AG04450 (cell line): ENCODE measurements at places on chromosomes 3 and 15.

DNA sequence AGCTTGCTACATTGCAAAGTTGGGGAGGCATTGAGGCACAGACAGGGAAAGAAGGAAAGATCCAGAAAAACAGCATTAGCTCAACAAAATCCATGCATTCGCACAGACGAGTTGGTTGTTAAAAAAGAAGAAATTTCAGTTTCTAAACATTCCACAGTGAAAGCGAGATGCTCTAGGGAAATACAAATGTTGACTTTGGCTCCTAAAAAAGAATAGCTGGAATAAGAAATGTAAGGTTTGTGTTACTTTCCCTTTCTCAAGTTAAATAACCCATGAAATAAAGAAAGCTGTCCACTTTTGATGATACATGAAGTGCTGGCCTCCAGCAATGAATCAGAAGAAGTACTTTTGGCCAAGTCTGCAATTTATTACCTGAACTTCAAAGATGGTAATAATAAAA is 465.1 kb downstream of the ERC2 start:
- DNase-seq = no peak

DNA sequence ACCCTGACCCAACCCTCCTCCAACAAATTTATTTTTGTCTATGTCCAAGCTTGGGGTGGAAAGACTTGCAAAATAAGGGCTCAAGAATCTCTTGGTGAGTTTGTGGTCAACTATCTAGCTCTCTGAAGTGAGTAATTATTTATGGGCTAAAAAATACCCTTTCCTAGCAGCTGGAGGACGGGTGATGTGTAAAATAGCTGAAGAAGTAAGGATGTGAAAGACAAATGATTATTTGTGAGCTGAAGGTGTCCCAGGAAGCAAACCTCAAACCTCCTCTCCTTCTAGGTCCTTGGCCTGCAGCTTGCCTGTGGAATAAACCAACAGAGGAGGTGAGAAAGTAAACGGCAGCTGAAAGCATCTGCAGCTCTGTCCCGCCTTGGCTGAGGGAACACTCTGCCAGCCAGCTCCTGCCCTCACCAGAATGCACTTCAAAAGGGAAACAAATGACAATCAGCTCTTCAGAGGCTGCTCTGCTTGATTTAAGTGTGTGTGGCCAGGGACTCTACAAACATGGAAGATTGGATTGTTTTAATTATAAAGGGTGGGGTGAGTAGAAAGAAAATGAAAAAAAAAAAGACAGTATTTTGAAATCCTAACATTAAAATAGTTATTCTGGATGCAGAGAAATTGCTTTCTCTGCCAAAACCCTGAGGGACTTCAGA is 60.3 kb downstream of the TM4SF4 start:
- DNase-seq = no peak

DNA sequence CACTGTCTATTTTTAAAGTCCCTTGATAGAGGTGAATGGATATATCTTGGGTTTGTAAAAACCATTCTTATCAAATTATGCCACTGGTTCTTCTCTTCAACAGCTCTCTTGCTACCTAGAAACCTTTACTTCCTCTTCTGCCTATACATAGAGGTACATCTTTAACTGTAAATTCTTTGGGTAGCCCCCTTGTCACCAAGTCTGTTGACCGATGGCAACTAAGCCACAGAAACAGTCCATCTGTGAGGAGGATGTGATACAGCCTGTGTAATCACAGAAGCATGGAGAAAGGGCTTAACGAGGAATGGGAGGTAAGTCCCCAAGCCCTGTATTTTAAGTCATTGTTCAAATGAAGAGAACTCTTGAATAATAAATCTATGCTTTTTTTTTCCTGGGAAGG is 246.5 kb upstream of the MDFIC2 start:
- DNase-seq = no peak

- no peak for DNase-seq
Measured at GRCh38 chr3:129240436-129240835, 9.0 kb upstream of the COPG1 start.

GRCh38 chr15:57743424-57743823 is 36.9 kb downstream of the POLR2M start:
- no peak for DNase-seq

DNA sequence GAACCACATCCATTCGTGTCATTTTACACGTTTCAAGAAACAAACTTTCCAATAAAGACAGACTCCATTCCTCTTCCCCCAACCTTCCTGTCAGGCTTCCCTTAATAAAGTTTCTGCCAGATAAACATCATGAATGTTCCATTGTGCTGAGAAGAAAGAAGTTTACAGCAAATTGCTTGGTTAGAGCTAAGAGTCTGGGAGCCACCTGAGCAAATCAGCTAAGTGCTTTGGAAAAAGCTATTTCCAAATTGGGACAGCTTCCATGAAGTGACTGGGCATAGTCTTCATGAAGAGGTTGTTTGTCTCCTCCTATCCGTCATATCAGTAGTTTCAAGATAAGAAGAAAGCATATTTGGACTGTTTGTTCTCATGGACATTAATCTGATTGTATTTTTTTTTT is 77.0 kb downstream of the MAGI1 start:
- DNase-seq = no peak

GRCh38 chr15:63528138-63528659 is 23.8 kb downstream of the USP3 start:
- no peak for DNase-seq

GRCh38 chr15:40343512-40343911 is 2.8 kb upstream of the CCDC9B start:
- peak; percentile 80 for DNase-seq

DNA sequence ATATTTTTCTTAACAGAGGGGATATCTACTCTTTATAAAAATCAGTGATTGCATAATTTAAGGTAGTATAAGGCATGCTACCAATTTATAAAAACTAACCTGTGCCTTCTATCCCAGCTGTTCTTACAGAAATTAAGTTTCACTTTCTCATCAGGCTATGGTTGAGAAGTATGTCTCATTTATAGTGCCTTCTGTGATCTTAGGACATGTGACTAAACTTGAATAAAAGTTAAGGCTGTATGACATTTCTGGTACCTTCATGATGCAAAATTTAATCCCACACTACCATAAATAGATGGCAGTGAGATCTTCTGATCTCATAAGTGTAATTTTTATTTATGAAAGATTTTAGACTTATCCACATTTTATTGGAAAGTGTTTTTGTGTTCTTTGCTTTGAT is 12.6 kb downstream of the TIPARP start:
- DNase-seq = no peak

GRCh38 chr3:187968883-187969580 is 184.9 kb upstream of the LPP start:
- DNase-seq = no peak

- no peak for DNase-seq
Measured at GRCh38 chr3:175274056-175274455, 414.9 kb downstream of the NAALADL2 start.

DNA sequence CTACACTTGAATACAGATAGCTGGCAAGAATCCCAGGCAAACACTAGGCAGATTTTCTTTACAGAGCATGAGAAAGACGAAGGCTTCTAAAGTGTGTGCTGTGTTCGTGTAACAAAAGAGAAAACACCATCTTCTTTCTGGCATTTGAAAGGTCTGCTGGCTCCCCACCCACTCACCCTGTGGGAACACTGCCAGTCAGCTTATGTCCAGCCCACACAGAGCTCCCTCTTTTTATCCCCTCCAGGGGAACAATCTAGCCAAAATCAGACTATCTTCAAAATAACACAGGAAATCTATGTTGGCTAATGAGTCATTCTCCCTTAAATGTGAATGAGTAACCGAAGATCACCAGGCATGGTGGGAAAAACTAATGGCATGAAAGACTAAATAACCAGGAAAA is 45.6 kb upstream of the PAQR5 start:
- DNase-seq = peak; percentile 74

DNA sequence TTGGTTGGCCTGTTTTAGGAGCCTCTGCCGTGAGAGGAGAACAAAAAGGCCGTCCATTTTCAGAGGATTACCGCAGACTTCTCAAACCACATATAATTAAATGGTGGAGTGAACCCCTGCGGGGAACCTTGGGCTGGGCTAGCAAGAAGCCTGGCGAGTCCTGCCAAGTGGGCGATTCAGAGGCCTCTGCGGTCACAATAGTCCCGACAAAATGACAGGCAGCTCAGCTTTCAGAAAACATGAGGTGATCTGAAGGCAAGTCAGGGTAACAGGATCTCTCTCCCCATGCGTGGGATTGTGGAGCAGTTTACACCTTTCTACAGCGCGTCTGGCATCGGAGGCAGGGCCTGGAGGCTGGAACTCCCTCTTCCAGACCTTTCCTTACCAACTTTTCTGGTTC is 134.8 kb downstream of the ASB7 start:
- DNase-seq = no peak

- DNase-seq = no peak
Measured at GRCh38 chr3:102570511-102570910, 135.7 kb downstream of the ZPLD1 start.

GRCh38 chr3:51386852-51387229 is 1.8 kb downstream of the MANF start:
- no peak for DNase-seq

DNA sequence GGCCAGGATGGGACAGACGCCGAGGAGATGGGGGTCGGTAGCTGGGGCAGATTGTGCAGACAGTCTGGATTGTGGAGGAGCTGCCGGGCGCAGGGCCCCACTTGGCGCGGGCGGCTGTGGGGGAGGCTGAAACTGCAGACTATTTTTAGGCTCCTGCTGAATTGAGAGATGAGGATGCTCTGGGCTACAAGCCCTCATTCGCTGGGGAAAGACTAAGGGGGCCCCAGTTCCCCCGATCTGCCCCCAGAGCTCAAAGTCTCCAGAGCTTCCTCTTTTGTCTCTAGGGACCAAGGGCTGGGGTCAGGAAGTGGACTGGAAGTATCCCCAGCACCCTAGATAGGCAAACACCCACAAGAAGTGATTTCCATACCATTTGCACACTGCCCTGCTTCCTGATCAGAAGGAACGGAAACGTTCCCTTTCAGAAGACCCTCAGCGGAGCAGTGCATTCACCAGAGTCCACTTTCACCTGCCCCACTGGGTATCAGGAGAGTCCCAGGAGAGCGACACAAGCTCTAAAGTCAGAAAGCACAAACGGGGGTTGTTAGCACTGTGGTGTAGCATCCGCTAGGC is 29.7 kb downstream of the SEMA7A start:
- no peak for DNase-seq

DNA sequence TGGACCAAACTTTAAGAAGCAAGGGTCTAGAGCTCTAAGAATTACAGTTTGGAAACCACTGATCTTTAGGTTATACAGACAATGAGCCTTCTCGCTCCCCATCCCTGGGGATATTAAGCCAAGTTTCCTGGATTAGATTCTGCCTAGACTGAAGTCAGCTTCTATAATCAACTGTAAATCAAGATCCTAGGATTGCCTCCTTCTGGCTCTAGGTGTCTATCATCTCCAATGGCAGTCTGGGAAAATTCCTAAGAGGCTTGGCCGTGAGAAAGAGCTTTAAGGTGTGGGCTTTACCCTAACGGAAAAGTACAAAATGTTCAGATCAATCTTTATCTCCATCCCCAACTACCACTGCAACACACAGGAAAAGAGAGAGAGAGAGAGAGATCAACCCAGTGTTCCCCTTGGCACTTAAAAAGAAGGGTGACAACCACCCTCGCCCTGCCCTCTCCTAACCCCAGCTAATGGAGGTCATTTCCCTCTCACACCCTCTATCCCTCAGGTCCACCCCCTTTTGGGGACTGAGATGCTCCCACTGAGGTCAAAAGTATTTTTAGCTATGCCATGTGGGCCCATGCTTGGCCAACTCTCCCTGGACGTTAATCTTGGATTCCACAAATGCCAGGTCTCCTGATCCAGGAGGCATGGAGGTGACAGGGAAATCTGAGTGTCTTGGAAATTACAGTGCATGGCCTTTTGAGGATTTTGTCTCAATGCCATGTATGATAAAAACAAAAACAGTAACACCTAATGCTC is 202.8 kb upstream of the BCL6 start:
- DNase-seq = no peak

DNA sequence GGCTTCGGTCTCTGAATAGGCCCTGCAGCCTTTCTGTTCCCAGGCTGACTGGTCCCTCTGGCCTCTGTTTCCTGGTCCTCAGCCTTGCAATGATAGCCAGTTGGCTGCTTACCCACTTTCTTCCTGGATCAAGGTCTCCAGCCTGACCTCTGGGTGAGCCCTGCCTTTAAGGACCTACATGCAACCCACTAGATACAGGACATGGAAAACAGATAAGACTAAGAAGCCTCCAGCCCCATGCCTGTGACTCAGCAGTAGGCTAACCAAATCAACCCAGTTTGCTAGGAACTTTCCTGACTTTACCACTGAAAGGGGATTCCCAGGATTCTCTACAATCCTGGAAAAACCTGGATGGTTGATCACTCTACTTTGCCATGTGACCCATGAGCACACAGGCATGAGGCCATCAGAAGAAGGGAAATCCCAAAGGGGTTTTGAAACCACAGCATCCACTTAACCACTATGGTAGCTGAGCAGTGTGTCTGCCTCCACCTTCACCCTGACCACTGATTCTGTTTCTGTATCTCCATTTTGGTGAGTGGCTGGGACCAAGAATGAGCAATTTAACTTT is 188.1 kb downstream of the CHST2 start:
- DNase-seq = no peak

- DNase-seq = no peak
Measured at GRCh38 chr3:28308196-28308595, 40.3 kb upstream of the ZCWPW2 start.

DNA sequence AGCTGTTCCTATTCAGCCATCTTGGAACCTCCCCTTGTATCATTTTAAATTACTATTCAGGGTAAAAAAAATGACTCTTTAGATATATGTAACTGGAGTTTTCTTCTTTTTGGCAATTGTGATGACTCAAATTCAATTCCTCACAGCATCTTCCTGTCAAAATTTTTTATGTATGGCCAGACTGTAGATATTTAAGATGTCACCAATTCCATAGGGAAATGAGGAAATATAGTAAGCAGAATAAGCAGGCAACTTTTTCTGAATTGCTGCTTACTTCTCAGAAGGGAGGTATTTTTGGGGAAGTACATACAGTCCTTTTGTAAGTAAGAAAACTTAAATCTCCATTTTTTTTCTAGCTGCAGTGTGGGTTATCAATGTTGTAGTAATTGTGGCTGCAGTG is 28.8 kb downstream of the EAF2 start:
- DNase-seq = no peak
